ENCODE measurements at places on chromosomes 1 and 21.

DNA sequence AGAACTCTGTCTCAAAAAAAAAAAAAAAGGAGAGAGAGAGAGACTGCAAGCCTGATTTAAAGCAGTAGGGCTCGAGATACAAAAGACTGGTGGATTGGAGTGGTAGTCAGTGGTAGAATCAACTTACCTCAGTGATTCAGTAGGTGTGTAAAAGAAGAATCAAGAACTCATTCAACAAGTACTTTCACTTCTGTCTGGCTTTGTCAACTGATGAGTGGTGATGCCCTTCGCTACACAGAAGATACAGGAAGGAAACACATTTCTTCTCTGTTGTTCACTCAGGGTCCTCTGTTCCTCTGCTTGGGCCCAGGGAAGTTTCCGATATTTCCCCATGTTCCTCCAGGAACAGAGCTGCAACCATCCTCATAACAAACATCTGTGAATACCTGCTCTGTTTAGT lies 68.6 kb upstream of the COG2 start:
- no peak for DNase-seq

DNA sequence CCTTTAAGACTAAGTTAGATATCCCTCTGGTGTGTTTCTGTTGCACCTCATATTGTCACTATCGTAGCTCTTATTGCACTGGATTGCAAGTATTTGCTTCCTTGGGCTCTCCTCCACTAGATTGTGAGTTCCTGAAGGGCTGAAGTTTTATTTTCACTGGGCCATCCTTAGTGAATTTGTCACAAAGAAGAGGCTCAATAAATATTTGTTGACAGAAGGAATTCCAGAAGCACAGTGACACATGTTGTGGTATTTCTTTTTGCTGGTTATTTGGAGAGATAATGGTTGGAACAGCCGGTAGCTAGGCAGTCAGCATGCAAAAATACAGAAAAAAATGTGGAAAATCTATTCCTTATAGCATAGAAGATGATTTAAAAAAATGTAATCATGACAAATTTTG lies 129.9 kb upstream of the ZRANB2 start:
- no peak for DNase-seq

DNA sequence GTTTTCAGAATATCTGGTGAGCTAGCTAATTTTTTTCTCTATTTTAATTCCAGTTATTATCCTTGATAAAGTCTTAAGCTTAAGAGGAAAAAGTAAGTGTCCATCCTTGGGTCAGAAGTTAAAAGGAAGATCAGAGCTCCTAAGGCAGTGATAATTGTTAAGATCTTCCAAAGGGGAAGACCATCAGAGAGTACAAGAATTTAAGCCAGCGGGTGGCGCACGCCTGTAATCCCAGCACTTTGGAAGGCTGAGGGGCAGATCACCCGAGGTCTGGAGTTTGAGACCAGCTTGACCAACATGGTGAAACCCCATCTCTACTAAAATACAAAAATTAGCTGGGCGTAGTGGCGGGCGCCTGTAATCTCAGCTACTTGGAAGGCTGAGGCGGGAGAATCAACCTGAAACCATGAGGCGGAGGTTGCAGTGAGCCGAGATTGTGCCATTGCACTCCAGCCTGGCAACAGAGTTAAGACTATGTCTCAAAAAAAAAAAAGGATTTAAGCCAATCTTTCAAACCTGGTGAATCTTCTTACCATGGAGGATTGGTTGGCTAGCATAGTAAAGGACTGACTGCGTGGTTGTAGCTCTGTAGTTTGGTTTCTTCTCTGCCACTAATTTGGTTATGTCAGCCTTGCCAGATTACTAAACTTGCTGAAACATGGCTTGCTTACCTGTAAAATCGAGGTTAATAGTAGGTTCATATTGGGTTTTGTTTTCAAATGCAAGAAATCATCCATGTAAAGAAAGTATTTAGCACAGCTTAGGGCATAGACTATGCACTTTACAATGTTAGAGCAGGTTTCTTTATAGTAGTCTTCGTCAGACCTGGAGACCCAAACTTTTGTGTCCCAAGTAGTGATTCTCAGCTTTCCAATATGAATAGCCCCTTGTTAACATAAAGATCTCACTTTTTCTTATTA lies 15.9 kb downstream of the AKIRIN1 start:
- DNase-seq: no peak

GRCh38 chr1:198774421-198774820 lies 135.6 kb downstream of the PTPRC start:
- DNase-seq: no peak

GRCh38 chr21:27108701-27109100 lies 141.8 kb upstream of the ADAMTS5 start:
- DNase-seq: no peak

- DNase-seq: no peak
These were observed 90.7 kb downstream of the MT1HL1 start for GRCh38 chr1:236913371-236914037.

DNA sequence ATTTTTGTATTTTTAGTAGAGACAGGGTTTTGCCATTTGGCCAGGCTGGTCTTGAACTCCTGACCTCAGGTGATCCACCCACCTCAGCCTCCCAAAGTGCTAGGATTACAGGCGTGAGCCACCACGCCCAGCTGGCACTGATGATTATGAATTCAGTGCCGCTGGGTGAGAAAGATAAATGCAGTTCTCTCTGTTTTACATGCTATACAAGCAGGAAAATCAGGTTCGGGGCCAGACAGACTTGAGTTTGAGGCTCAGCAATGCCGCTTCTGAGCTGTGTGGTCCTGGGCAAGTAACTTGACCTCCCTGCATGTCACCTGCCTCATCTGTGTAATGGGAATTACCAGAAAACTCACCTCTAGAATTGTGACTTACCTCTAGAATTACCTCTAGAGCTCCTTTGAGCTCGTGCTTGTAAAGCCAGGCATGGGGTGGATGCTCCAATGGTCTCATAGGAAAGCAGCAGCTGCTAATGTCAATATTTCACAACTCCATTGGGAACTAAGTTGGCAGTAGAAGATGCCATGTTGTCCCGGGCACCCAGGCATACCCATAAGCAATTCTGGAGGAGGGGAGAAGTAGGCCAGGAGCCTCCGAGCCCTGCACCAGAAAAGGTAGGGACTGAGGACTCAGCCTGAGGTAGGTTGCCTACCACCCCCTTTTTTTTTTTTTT lies 119.8 kb upstream of the SLC25A33 start:
- no peak for DNase-seq

DNA sequence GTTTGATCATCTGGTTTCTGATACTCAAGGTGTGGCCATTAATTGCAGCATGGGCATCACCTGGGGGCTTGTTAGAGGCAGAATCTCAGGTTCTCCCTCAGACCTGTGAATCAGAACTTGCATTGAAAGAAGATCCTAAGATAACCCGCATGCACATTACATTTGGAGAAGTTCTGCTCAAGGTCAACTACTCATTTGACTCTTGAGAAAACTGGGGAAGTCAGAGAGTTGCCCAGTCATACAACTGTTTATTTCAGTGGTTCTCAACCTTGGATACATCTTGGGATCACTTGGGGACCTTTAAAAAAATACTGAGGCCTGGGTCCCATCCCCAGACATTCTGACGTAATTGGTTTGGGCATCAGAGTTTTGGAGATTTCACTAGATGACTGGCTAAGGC lies 30.5 kb downstream of the CAMTA1 start:
- DNase-seq: no peak

DNA sequence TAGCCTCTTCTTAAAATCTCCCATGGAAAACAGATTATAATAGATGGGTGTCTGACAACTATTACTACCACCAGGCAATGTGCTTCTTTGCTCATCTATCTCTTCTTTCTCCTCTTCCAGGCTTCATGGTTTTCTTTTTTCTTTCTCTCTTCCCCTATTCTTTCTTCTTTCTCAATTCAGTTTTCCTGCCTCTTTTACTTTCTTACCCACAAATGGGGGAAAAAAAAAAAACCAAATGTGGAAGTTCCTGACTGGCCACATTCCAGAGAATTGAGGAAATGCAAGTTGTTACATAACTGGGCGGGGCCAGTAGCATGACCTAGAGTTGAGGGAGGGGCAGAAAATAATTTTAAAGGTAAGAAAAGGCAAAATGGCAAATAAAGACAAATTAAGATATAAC lies 10.9 kb upstream of the SMG7 start:
- no peak for DNase-seq

GRCh38 chr1:91912266-91912665 lies 26.3 kb upstream of the TGFBR3 start:
- no peak for DNase-seq

- DNase-seq: no peak
These were observed 61.0 kb downstream of the ACP6 start for GRCh38 chr1:147609358-147609757.

DNA sequence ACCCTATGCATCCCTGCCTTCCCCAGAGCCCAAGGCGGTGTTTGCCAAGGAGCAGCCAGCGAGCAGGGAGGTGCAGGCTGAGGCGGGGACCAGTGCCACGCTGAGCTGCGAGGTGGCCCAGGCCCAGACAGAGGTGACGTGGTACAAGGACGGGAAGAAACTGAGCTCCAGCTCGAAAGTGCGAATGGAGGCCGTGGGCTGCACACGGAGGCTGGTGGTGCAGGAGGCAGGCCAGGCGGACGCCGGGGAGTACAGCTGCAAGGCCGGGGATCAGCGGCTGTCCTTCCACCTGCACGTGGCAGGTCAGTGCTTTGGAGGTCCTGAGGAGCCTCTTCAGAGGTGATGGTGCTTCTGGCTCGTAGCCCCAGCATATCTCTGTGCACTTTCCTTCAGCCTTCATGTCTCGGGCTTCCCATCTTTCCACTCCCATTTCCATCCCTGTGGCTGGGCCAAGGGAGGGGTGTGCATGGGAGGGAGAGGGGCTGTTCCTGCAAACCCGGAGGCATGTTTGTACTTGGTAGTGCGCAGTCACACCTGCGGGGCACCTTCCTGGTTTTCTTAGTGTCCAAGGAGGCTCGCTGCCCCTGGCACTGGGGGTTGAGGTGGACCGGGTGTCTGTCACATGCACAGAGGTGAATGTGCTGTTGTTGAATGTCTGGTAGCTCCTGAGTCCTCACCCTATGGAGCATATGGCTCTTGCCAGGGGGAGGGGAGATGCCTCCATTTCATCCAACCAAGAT lies 56.4 kb downstream of the OBSCN start:
- no peak for DNase-seq

DNA sequence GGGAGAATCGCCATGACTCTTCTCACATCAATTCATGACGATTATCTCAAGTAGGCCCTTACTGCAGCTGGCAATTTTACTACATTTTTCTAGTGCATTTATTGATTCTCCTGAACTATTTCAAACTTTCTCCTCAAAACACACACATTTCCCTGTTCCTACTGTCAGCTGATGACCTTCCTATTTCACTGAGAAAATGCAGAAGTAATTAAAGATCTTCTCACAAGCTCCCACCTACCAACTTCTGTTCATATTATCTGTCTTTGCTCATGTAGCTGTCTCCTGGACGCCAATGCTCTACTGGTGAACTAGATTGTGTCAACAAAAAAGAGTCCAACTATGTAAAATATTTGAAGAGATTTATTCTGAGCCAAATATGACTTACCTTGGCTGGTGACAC lies 36.4 kb upstream of the FASLG start:
- no peak for DNase-seq

DNA sequence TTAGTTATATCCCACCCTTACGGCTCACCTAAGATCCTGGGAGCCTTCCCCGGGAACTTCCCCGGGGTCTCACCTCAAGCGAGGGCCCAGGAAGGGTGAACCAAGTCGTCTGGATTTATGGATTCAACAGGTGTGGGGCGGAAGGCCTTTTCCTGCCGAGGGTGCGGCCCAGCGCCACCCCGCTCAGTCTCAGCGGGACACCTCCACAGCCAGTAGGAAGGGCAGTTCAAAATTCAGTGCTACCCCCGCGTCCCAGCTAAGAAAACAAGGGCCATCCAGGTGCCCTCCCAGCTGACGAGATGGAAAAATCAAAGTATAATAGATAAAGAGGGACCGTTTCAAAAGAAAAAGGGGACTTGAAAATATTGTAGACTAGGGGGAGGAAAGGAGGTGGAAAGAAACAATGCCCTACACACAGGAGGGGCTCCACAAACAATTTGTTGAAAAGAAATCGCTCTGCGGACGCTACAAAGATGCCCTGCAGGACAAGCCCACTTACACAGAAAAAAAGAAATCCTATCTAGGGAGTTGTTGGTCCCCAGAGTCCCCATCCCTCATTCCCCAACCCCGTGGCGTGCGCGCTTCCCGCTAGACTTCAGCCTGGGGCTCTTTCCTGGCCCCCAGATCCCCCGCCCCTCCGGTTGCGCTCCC lies 1.3 kb downstream of the SLC2A1 start:
- peak; percentile 53 for DNase-seq

- DNase-seq: no peak
These were observed 1.5 kb upstream of the MXRA8 start for GRCh38 chr1:1359664-1360468.

GRCh38 chr1:30635391-30635975 lies 87.9 kb downstream of the MATN1 start:
- DNase-seq: no peak

DNA sequence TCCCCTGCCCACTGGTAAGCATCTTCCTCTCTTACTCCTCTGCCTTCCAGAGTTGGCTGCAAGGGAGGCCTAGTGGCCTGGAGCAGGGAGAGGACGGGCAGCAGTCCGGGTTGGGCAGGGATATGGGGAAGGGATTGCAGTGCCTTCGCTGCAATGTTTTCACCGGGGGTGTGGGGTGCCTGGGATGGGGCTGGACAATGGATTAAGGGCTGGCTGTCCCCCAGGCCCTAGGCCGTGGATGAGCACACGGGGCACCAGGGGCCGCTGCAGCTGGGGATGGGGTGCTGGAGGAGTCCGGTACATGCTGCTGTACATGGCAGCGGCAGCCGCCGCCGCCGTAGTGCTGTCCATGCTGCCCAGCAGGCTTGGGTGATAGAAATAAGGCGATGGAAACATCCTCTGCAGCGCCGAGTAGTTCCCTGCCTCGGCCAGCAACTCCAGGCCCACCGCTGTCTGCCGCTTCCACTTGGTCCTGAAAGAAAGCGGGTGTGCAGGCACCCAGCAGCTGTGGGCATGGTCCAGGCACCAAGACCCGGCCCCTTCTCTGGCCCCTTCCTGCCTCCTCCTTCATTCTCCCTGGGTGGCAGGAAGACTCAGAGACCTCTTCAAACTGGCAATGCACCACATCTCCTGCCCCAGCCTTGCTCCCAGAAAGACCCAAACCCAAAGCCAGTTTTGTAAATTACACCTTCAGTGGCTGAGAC lies 4.8 kb downstream of the BARHL2 start:
- DNase-seq: no peak

DNA sequence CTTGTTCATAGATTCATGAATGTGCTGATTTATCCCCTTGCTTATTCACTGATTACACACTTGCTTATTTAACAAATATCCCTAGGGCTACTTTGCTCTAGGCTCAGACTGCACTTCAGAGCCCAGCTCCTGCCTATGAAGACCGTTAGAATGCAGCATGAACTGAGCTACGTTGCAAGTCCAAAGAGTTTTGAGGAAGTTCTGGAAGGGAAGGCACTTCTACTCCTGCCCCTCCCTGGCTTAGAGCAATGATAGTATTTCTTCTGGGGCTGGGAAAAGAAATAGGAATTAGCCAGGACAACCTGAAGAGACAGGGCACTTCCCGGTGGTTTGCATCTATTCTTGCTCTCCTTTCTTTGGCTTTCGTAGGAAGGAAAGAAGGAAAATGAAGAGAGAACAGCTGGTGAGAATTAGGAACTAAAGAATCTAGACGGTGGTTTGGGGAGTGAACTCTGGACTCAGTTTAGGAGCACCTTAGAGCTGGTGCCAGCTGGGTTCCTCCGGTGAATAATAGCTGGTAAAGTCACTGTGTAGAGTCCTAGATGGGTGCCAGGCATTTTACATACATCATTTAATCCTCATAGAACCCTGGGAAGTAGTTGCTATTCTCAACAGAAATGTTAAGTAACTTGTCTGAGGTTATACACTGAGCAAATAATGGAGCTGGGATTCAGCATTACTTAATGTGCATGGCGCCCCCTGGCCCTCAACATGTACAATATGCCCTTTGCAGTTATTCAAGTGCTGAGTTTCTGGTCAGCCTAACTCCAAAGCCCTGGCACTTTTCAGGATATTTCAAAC lies 65.9 kb downstream of the NDUFS5 start:
- DNase-seq: no peak
